ENCODE measurements at places on chromosomes 5 and 9.

- DNase-seq = no peak
Measured at GRCh38 chr5:128615578-128615977, 77.5 kb upstream of the FBN2 start.

- DNase-seq = peak; percentile 69
Measured at GRCh38 chr5:135887447-135887864, 8.2 kb downstream of the IL9 start.

- DNase-seq = no peak
Measured at GRCh38 chr5:129358069-129358468, 102.0 kb upstream of the ADAMTS19 start.

- DNase-seq = no peak
Measured at GRCh38 chr5:144194144-144194543, 23.5 kb downstream of the KCTD16 start.

DNA sequence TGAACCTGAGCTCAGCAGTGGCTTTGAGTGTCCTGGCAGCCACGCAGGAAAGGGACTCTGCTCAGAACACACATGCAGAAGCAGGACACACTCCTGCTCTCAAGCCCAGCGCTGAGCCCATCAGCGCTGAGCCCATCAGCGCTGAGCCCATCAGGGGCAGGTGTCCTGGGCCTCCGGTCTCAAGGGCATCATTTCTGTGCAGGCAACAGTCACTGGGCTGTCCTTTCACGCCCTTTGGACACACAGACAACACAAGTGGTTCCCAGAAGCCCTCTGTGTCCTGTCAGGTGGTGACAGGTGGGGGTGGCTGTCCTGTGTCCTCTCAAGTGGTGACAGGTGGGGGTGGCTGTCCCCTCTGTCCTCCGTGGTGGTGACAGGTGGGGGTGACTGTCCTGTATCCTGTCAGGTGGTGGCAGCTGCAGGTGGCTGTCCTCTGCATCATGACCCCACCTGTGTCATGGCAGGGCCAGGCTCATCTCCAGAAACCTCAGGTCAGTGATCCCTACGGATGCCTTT, 39.0 kb upstream of the CLPTM1L start:
- no peak for DNase-seq
